ENCODE measurements at places on chromosomes 2 and 18.

- DNase-seq, result no peak
These were observed 12.8 kb upstream of the ALPP start for GRCh38 chr2:232365621-232366321.

DNA sequence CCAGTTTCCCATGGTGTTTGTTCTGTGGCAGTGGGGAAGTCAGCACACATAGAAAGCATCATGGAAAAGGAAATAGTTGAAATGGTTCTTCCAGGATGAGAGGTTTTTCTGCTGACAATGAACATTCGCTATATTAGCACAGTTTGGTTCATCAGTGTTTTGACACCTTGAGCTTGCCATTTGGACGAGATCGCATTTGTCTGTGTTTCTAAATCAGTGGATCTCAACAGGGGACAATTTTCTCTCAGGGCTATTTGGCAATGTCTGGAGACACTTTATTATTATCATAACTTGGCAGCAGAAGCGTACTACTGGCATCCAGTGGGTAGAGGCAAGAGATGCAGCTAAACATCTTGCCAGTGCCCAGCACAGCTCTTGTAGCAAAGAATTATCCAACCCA, 74.6 kb downstream of the CD8B2 start:
- DNase-seq, result no peak

DNA sequence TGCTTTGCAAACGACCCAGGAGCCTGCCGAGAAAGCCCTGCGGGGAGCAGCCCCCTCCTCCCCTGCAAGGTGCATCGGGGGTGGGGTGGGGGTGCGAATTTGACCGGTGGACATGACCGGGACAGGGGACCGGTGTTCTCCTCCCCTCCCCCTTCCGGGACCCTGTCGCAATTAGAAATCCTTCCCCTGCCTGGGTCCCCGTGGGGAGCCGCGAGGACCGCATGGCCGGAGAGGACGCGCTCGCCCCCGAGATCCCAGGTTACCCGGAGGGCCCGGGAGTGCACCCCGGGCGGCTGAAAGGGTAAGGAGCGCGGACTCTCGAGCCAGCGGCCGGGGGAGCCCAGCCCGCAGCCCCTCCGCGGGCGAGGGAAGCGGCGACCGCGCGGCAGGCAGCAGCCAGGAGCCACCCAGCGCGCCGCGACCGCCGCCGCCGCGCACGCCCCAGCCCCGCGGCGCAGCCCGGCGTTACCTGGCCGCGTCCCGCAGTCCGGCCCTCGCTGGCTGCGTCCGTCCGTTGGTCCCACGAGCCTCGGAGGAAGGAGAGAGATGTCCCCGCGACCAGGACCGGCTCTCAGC, 482 bp downstream of the DLGAP1 start:
- no peak for DNase-seq

- no peak for DNase-seq
These were observed 62.5 kb upstream of the ACVR1C start for GRCh38 chr2:157691131-157691530.

- no peak for DNase-seq
These were observed 53.0 kb upstream of the ALPP start for GRCh38 chr2:232325324-232326273.

DNA sequence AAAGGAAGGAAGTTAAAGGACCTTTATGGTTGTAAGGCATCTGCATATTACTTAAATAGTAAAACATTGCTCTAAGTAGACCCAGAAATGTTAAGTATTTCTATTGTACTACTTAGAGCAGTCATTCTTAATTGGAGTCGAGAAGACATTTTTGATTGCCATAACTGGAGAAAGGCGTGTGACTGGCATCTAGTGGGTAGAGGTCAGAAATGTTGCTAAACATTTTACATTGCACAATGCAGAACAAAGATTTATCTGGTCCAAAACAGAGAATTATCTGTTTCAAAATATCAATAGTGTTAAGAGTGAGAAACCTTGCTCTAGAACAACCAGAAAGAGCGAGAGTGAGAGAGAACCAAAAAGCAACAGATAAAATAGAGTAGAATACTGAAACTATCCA, 23.3 kb upstream of the ROCK1 start:
- DNase-seq, result no peak

- DNase-seq, result no peak
These were observed 58.3 kb downstream of the FEZ2 start for GRCh38 chr2:36539631-36540030.

- DNase-seq, result no peak
These were observed 23.4 kb upstream of the TMEM37 start for GRCh38 chr2:119408221-119408619.

- no peak for DNase-seq
These were observed 12.2 kb downstream of the RAB31 start for GRCh38 chr18:9720327-9720726.

GRCh38 chr2:173048897-173049661, 26.6 kb upstream of the MAP3K20 start:
- peak; percentile 95 for DNase-seq

DNA sequence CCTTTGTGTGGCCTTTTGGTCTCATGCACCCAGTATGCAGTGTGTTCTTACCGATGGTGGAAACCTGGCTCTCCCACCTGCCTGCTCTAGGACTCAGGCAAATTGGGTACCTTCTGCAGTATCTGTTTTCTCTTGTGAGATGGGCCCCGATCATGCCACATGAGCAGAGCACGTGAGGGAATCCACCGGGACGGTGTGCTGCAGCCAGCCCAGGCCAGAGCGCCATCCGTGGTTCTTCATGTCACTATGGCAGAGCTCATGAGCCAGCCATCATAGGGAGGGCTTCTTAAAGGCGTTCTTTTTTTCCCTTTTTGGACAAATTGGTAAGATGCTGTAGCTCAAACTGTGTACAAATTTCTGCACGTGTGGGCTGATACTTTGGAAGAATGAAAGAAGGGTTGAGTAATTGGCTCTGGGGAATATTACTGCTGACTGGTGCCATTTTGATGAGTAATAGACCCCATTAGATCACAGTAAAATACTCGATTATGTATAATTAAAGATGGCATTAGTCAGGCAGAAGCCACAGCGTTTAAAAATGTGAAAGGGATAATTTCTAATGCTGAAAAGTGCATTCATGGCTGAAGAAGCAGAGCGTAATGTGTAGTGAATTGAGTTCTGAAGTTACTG, 19.2 kb downstream of the SH3RF3 start:
- no peak for DNase-seq

GRCh38 chr2:48693066-48693465, 62.5 kb downstream of the LHCGR start:
- no peak for DNase-seq

DNA sequence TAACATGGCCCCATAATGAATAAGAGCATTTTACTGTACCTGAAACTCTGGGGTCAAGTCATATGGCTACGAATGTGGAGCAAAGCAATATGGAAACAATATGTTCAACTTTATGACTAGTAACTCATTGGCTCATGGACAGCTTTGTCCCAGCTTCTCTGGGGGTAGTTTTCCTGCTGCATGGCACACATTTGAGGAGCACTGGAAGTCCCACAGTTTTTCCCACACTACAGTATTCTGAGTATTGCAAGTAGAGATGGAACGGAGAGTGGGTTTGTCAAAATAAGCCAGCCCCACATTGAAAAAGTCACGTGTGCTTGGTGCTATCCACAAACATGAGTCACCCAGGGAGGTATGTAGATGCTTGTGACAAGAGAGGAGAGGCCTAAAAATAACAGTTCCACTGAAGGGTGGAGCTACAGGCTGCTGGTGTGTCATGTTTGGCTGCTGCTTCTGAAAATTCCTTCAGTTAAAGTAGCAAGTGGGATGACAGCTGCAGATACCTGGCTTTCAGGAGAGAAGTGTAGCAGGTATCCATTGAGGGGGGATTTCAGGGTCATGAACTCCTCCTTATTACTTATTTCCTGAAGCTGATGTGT, 48.2 kb upstream of the CTAGE1 start:
- peak; percentile 96 for DNase-seq

DNA sequence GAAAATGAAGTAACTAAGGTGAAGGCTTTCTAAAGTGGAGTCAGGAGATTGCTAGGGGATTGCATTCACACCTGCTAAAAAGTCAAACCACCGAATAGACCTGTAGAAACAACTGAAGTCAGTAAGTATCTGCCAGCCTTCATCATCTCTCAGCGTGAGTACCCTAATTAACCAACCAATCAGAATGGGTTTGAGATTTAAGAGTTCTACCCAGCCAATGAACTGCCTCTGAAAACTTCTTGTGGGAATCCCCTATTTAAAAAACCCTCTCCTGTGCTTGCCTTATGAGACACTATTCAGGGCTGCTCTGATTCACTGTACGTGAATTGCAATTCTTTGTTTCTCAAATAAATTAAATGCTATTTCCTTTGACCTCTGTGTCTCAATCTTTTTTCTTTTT, 3.4 kb upstream of the FAM161A start:
- no peak for DNase-seq

- no peak for DNase-seq
These were observed 137.6 kb downstream of the CERS6 start for GRCh38 chr2:168593713-168594112.
